Right lung (tissue), 10 donors: ENCODE measurements at places on chromosomes 13 and 19. TPM values are rescaled to one million over a fixed set of nuclear protein-coding genes. Genes with fewer than 3 reads are reported as not detected.

ZNF90 gene
- polyA plus RNA-seq = 31.2 TPM

TBXA2R gene
- 2.7 TPM for polyA plus RNA-seq

MYPOP gene
- polyA plus RNA-seq = 7.5 TPM

ZNF492 gene
- 2.2 TPM for polyA plus RNA-seq

GZMM gene
- 1.1 TPM for polyA plus RNA-seq

- DNase-seq = no peak
These were observed 2.1 kb upstream of the CEACAM7 start for GRCh38 chr19:41689993-41690800.

DNA sequence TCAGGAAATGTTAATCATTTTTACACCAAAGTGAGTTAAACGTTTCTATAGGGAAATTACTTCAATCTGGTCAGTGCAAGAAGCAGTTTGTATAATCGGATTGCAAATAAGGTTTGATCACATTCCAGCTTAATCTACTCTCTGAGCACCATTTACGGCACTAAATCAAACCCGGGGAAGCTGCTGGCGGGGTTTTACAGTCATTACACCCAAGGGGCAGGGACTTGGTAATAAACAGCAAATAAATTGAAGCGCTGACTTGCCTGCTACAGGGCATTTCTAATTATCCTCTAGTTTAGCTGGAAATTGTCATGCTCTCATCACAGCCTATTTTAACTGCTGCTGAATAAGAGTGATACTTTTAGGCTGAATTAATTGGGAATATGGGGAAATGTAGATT, 152.1 kb upstream of the SOX21 start:
- DNase-seq = no peak

GRCh38 chr19:11806354-11807098, 7.5 kb upstream of the ZNF440 start:
- DNase-seq = no peak

GRCh38 chr19:11446652-11447301, 11.3 kb downstream of the PRKCSH start:
- DNase-seq = no peak

GRCh38 chr13:27079421-27079958, 92.1 kb downstream of the USP12 start:
- no peak for DNase-seq

DNA sequence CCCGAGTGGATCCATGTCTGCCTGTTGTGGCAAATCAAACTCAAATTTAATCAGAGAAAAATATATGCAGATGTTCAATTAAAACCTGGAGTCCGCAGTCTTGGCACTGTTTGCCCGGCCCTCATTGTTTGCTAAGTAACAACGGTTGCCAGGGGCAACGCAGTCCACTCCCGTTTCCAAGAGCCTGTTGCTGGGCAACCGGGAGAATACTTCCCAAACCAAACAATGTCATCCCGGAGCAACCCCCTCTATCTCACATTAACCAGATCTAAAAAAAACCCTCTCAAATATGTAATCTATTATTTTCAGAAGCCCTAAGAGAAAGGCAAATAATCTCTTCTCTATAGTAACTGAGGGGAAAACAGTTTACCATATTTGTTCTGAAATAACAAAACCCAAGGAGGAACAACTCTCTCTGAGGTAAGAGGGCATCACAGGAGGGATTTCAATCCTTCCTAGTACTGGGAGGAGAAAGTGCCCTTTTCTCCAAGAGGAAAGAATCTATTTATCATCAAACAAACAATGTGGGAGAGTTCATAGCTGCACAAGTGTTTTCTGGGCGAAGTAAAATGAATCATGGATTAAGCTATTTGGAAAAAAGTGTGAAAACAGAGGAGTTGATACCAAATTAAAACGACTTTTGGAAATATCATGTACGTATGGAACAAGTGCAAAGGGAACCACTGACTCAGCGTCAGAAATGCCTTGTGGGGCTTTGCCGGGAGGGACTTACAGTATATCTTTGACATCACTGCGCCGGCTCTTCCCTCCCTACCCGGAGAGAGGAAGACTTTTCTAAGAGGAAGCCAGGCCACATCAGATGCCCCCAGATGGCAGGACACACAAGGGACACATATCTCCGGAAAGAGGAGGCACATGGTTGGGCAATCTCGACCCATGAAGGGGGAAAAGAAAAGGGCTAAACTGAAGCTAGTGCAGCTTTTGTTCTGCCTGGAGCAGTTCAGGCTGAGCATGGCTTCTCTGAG, 43.3 kb downstream of the RFX2 start:
- peak; percentile 97 for DNase-seq

GRCh38 chr13:98484289-98485219, 92.4 kb downstream of the STK24 start:
- peak; percentile 71 for DNase-seq

DNA sequence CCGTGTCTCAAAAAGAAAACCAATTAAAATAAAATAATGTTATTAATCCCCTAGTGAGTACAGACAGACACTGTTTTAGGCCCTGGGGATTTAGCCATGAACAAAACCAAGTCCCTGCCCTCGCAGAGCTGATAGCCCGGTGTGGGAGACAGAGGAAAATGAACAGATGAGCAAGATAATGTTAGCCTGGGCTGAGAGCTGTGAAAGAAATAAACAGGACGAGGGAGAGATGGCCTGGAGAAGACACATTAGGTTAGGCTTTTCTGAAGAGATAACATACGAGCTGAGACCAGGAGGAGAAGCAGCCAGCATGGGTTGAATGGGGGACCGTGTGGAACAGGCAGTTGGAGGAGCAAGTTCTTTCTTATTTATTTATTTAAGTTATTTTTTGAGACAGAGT, 9.0 kb downstream of the RELB start:
- DNase-seq = no peak

DNA sequence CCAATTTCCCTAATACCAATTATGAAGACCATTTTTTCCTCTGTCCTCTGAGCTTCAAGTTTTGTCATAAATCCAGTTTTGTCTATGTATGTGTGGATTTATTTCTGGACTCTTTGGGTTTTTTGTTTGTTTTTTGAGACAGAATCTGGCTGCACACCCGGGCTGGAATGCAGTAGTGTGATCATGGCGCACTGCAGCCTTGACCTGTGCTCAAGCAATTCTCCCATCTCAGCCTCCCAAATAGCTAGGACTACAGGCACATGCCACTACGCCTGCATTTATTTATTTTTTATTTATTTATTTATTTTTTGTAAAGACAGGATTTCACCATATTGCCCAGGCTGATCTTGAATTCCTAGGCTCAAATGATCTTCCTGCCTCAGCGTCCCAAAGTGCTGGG, 45.3 kb upstream of the GTF3A start:
- DNase-seq = no peak

DNA sequence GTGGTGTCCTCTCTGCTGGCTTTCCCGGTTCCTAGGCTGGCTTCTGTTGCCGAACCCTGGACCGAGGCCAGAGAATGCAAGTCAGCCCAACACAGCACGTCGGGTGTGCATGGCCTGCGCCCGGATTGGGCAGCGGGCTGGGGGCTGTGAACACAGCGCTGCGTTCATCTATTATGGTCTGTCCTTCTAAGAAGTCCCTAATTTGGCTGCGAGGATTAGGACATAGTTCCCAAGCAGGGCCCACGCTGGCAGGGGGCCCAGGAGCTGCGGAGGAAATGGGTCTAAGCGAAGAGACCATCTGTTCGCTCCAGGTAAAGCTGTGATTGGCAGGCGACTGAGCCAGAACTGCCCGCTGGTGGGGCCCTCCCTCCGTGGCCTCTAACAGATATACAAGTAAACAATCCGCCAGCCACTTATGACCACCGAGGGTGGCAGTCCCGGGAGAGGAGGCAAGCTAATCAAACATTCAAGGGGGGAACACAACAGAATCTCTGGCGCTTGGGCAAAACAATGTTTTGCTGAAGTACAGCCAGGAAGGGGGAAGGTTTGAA, 6.0 kb downstream of the SYCE2 start:
- peak; percentile 86 for DNase-seq

DNA sequence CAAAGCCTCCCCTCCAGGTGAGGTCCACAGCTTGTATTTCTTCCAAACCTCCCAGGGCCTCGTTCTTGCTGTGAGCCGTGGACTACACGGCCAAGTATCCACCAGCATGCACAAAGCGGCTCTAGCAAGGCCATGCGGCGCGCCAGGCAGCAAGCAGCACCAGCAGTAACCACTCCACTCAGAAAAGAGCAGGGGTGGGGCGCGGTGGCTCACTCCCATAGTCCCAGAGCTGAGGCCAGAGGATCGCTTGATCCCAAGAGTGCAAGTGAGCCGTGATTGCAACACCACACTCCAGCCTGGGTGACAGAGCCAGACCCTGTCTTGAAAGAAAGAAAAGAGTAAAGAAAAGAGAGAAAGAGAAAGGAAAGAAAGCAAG, 4.7 kb downstream of the CCDC8 start:
- peak; percentile 81 for DNase-seq

GRCh38 chr13:77306458-77306857, 20.4 kb downstream of the MYCBP2 start:
- DNase-seq = no peak

- DNase-seq = no peak
These were observed 472.1 kb upstream of the TSHZ3 start for GRCh38 chr19:31821346-31821745.
